ENCODE measurements at places on chromosomes 16 and 17. TPM values are rescaled to one million over a fixed set of nuclear protein-coding genes. Genes with fewer than 3 reads are reported as not detected.

SCN4A gene
- total RNA-seq = 0.22 TPM

ZACN gene
- total RNA-seq = not detected

KAT8 gene
- 56.5 TPM for total RNA-seq

ATP2C2 gene
- not detected for total RNA-seq

ADCY9 gene
- total RNA-seq = 44.0 TPM

RDM1 gene
- total RNA-seq = not detected

SLC6A2 gene
- total RNA-seq = not detected

ZNF764 gene
- 11.4 TPM for total RNA-seq

EPX gene
- total RNA-seq = not detected

VMO1 gene
- total RNA-seq = 0.97 TPM

DNA sequence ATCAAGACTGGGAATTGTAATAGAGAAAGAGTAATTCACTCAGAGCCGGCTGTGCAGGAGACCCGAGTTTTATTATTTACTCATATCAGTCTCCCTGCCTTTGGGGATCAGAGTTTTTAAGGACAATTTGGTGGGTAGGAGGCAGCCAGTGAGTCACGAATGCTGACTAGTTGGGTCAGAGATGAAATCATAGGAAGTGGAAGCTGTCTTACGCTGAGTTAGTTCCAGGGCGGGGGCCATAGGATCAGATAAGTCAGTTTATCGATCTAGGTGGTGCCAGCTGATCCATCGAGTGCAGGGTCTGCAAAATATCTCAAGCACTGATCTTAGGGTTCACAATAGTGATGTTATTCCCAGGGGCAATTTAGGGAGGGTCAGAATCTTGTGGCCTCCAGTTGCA is 20.2 kb upstream of the GUCY2D start:
- DNase-seq = no peak

- DNase-seq = peak; percentile 90
These were observed 569 bp downstream of the FLII start for GRCh38 chr17:18257982-18258355.

GRCh38 chr17:39360537-39360936 is 40.9 kb downstream of the FBXL20 start:
- no peak for DNase-seq

DNA sequence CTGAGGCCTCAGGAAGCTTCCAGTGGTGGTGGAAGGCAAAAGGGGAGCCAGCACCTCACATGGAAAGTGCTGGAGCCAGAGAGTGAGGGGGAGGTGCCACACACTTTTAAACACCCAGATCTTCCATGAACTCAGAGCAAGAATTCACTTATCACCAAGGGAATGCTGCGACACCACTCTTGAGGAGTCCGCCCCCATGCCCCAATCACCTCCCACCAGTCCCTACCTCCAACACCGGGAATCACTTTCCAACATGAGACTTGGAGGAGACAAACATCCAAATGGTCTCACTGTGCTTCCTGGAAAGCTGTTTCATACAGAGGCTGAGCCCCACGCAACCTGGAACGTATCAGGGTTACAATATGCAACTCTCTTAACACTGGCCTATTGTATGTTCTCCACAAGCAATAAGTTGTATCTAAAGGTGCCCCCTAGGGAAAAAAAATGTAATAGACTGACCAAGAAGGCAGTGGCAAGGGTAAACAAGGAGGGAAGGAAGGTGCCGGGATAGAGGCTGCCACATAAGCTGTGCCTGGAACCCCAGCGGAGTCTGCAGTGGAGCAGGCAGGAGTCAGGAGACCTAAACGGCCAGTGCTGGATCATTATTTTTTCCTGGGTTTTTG is 106.7 kb upstream of the FOXF1 start:
- DNase-seq = no peak

- DNase-seq = no peak
These were observed 29.3 kb downstream of the HIC1 start for GRCh38 chr17:2084036-2084765.

DNA sequence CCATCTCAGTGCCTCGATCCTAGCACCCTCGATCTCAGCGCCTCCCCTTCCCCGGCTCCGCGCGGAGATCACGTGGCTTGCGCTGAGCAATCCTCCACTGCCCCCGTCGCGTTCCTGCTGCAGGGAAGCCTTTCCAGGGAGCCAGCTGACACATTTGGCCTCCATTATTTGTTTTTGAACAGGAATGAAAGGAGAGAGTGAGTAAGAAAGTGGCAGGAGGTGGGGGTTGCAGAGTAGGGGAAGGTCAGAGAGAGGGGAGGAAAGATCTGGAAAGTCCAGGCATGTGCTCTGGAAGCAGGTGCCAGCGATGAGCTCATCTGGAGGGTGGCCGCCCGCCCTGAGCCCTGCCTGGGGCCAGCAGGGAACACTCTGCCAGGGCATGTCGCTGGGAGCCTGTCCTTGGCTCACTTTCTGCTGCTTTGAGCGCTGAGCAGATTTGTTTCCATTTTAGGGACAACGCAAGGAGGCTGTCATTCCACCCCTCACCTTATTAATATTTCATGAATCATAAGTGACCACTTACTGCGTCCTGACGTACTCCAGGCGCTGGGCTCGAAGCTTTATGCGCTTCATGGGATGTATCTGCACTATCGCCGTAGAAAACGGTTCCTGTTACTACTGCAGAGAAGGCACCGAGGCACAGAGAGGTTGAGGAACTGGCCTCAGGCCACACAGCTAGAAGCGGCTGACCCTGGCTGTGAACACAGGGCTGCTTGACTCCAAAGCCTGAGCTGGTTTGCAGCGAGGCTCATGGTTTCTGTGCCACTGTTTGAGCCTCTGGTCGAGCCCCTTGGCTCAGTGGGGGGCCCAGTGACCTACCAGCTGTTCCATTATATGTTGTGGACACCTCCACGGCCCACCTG is 283.1 kb downstream of the SEC14L1 start:
- DNase-seq = peak; percentile 90

GRCh38 chr17:60091109-60091508 is 12.4 kb upstream of the HEATR6 start:
- no peak for DNase-seq

DNA sequence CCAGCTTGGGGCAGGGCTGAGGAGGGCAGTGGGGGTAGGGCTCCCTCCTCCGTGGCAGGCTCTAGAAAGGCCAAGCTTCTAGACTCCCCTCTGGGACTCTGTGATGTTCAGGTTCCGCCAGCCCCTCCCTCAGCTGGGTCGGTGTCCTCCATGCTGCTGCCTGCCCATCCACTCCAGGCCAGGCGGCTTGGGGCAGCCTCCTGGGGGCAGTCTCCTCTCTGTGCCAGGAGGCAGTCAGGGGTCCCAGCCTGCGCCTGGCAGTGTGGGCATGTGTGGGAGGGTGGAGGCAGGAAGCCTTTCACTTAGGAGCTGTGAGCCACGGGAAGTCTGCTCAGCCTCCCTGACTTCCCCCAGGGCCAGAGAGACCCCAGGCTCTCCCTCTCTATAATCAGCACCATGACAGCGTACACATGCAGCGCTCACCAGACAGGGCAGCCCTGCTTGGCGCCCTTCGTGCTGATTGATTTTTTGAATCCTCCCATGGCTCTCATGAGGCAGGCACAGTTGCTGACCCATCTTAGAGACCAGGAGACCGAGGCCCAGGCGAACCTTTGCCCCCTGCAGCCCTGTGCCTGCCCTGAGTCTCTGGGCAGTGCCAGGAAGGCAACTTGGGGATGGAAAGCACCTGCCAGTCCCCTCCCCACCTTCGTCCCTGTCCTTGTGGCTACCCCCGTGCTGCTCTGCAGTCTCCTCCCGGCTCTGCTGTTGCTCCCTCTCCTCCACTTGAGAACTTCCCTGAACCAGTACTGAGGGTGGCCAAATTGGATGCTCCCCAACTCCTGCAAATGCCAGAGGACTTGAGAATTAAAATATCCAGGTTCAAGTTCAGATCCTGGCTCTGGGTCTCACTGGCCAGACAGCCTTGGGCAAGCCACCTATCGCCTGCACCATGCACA is 234.7 kb upstream of the GSE1 start:
- DNase-seq = no peak

DNA sequence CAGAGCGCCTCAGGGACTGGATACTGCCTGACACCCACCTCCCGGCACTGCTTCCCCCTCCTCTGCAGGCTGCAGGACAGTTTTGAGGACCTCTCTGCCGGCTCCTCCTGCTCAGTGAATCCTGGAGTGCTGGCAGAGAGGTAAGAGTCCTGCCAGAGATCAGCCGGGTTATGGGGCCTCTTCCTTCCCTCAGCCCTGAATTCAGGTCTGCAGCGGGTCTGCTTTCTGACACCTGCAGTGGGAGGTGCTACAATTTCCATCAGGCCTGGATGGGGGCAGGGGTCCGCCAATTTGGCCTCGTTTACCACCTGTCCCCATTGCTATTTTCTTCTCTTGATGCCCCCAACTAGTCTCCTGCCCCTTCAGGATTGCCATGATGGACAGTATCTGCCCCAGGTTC is 3.0 kb upstream of the NEURL4 start:
- DNase-seq = no peak

DNA sequence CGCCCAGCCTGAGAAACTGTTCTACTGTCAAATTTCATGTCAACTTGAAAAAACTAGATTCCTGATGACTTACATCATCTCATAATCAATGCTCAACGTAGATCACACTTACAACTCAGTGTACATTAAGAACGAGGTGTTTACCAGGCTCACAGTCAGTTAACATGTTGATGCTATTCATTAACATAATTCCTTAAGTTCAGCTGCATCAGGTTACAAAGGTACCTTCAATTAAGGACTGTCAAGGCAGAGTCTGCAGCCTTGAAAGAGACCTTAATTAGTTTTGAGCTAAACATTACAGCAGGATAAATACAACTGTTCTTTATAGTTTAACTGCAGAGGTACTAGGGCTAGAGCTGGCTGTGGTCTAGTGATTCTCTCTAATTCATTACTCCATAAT is 1.9 kb downstream of the GNA13 start:
- no peak for DNase-seq

DNA sequence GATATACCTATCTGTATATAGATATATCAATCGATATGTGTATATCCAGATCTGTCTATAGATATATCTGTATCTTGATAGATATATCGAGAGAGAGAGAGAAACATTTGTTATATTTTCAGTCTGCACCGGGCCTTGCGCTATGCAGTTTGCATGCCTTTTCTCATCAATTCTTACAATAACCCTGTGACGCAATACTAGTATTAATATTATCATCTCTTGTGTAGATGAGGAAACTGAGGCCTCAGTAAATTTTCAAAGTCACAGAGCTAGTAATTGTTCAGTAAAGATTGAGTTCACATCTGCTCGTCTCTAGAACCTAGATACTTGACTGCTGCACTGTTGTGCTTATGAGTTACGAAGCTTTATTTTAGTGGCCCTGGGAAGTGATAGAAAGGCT is 77.6 kb downstream of the NF1 start:
- no peak for DNase-seq

DNA sequence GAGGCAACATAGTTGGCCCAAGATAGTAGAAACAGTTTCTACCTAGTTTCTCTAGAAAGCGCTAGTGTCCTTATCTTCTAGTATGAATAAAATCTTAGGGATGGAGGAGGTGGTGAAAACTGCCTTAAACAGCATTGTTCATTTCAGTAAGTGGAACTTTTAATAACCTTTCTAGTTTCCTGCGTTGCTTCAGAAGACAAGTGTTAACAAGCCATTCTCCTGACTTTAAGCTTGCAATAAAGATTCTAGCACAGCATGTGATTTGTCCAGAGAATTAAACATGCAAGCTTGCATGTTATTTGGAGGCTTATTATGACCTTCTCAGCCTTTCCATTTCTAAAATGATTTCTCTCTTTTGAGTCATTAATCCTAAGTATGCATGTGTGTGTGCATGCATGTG is 72.3 kb downstream of the TANGO6 start:
- DNase-seq = no peak

DNA sequence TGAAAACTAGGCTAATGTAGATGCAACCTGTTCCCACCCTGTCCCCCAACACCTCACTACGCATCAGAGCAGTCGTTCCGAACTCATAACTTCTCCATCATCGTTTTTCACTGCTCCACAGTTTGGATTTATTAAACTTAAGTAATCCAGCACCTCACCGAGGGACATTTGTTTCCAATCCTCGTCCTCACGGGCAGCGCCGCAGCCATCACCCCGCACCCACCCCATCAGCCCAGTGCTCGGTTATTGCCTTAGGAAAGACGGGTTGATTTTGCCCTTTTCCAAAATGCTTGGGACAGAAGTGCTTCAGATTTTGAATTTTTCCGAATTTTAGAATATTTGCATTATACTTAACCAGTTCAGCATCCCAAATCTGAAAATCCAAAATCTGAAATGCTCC is 71.0 kb upstream of the DOC2B start:
- no peak for DNase-seq

DNA sequence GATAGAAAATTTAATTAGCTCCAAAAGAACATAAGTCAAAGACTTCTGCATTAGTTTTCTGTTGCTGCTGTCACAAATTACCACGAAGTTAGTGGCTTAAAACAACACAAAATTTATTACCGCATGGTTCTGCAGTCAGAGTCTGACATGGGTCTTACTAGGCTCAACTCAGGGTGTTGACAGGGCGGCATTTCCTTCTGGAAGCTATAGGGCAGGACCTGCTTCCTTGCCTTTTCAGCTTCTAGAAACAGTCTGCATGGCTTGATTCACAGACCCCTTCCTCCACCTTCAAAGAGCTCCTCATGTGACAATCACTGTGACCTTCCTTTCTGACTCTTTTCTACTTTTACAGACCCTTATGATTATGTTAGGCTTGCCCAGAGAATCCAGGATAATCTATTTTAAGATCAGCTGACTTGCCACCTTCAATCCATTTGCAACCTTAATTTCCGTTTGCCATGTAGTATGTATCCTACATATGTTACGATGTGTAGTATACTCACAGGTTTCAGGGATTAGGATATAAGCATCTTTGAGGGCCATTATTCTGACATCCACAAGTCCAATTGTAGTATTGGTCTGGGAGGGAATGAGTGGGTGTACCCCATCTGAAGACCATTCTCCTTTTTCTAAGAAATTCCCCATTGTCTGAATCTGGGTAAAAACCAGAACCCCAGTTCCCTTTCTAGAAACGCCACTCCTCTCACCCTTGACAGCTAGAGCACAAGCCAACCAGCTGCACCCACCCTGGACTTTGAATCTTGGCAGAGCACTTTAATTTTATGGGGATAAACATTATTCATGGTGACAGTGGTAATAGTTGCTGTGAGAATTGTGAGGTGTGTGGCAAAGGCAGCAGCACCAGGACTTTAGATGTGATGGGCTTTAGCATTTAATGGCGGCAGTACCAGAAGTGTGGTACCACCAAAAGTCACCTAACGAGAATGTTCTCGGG is 265.5 kb downstream of the KCNJ2 start:
- DNase-seq = no peak

- DNase-seq = no peak
These were observed 138.3 kb upstream of the HSBP1 start for GRCh38 chr16:83669456-83669855.
